ENCODE measurements at places on chromosomes 12 and 14. TPM values are rescaled to one million over a fixed set of nuclear protein-coding genes. Genes with fewer than 3 reads are reported as not detected.

GRCh38 chr14:90624227-90624626 lies 192.0 kb downstream of the TTC7B start:
- no peak overlapping the region for H3K4me3 ChIP-seq
- DNase-seq: no peak
- H3K4me1 ChIP-seq: no peaks in the 10 kb centered on the region
- peaks cover 3% of the 10 kb centered on the region for H3K27me3 ChIP-seq

DNA sequence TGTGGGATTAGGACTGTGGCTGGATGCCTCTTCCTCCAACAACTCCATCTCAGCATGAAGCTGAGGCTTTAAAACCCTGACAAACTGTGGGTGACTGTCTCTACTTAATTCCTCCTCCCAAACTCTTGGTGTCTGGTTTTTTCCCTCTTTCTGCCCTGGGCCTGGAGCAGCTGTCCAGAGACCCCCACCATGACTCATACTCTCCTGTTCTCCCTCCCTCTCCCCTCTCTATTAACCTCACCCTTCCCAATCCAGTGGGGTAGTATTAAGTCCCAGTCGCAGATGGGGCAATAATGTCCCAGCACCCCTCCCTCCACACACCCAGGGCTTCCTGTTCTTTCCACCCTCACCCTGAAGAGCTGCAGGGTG lies 2.0 kb upstream of the DNAJC14 start:
- H3K27me3 ChIP-seq: no peaks in the 10 kb centered on the region
- H3K4me1 ChIP-seq: peaks cover 32% of the 10 kb centered on the region
- H3K4me3 ChIP-seq: peak overlapping the region; percentile 99
- H3K36me3 ChIP-seq: peaks cover 21% of the 10 kb centered on the region
- DNase-seq: no peak

DNA sequence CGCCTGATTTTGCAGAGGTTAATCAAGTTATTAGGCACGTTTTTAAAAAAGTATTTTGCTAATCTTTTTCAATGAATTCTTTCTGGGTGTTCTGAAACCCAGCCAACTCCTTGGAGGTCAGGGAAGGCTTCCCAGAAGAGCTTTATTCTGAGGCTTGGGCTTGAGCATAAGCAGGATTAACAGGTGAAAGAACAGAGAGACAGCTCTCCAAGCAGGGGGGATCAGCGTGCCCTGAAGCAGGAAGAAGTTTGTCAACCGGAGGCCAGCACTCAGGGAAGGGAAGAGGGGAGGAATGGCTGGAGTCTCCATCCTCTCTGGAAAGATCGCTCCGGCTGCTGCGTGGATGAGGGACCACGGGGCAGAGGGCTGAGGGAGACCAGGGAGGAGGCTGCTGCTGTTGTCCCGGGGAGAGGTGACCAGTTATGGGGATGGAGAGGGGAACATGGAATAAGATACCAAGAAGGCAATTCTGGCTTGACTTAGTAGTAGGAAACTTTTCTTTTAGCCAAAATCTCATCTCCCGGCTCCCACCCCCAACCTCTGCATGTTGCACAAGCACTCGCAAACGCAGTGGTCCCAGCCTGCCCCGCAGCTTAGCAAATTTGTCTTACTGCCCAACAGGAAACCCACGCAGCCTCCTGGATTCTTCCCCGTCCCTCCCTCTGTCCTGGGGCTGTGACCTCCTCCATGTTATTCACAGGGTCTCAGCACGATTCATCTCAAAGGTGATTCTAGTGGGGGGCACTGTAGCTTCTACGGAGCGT lies 1.1 kb upstream of the SSH1 start:
- DNase-seq: no peak
- peak overlapping the region; percentile 82 for H3K4me3 ChIP-seq
- peaks cover 54% of the 10 kb centered on the region for H3K4me1 ChIP-seq

DNA sequence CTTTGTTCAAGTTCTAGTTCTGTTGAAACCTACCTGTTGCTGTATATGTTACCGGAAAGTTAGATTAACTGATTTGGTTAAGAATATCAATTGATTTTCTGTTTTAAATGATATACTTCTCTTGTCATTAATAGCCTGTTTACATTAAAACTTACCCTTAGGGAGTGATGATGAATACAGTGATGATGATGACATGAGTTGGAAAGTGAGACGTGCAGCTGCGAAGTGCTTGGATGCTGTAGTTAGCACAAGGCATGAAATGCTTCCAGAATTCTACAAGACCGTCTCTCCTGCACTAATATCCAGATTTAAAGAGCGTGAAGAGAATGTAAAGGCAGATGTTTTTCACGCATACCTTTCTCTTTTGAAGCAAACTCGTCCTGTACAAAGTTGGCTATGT lies 33.0 kb downstream of the CAND1 start:
- no peak overlapping the region for H3K27ac ChIP-seq
- no peaks in the 10 kb centered on the region for H3K4me1 ChIP-seq
- no peak for DNase-seq
- peaks cover 71% of the 10 kb centered on the region for H3K36me3 ChIP-seq
- no peaks in the 10 kb centered on the region for H3K27me3 ChIP-seq

GRCh38 chr12:94793191-94793595 lies 142.8 kb upstream of the TMCC3 start:
- peaks cover 6% of the 10 kb centered on the region for H3K27me3 ChIP-seq
- DNase-seq: no peak
- no peak overlapping the region for H3K4me3 ChIP-seq
- peaks cover 10% of the 10 kb centered on the region for H3K4me1 ChIP-seq
- no peaks in the 10 kb centered on the region for H3K36me3 ChIP-seq
- H3K27ac ChIP-seq: no peak overlapping the region

GRCh38 chr14:100416921-100417860 lies 94.1 kb downstream of the SLC25A47 start:
- H3K4me1 ChIP-seq: no peaks in the 10 kb centered on the region
- H3K36me3 ChIP-seq: peaks cover 2% of the 10 kb centered on the region

DNA sequence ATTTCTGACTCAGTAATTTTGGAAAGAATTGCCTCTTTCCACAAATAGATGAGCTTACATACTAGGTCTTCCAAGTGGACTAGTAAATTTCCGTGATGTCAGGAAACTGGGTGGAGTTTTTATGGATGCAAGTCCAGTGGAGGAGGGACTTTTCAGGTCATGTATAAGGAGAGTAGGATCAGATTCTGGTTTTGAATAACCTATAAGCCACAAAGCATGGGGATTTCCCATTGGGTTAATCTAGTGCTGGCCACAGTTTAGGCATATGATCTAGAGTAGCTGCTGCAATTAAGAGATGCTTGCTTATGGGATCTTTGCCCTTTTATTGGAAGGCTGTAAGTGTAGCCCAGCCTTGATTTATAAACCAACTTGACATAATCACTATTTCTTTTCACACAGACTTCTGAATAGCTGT lies 33.8 kb downstream of the STK38L start:
- no peak overlapping the region for H3K27ac ChIP-seq
- H3K27me3 ChIP-seq: no peaks in the 10 kb centered on the region
- H3K4me1 ChIP-seq: peaks cover 15% of the 10 kb centered on the region
- no peak overlapping the region for H3K4me3 ChIP-seq

DNA sequence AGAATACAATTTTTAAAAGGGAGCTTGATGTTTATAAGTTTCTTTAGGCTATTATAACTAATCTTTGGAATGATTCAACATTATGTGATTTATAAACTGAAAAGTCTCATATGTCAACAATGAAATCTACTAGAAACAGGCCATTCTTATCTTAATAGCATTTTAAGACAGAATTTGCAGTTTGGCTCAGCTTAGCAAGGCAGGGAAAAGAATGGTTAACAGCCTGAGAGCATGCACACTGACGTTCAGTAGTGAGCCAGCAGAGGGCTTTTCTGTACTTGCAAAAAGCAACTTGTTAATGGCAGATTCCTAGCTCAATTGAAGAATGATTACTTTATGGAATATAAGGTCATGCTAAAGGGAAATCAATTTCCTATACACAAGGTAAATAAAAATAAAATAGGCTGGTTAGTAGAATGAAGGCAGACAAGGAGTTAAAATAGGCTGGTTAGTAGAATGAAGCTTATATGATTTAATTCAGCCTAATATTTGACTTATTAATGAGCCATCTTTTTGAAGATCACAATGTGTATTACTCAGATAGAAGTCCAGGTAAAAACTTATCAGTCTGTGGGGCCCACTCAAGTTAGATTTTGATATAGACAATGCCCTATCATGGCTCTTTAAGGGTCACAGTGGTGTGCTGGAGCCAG lies 95.9 kb downstream of the OTOGL start:
- H3K4me3 ChIP-seq: no peak overlapping the region
- H3K36me3 ChIP-seq: no peaks in the 10 kb centered on the region

DNA sequence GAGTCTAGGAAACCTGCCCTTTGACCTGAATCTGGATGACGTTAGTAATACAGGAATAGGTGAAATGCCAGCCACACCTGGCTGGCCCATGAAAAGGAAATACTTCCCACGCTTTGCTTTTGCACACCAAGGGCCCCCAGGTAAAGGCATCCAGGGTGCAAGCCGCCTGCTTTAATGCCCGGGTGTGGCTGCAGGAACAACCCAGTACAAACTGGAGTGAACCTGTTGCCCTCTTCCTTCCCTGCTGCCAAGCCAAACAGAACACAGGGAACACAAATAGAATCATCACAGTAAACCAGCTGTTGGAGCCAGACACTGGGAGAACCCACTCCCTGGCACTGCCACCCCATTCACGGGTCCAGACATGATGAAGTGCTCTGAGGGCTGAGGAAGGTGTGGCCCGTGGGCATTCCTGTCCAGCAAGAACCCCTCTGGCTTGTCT lies 24.2 kb upstream of the FOS start:
- H3K4me3 ChIP-seq: no peak overlapping the region
- no peaks in the 10 kb centered on the region for H3K36me3 ChIP-seq
- H3K4me1 ChIP-seq: peaks cover 38% of the 10 kb centered on the region
- no peak for DNase-seq

GRCh38 chr12:107558816-107559382 lies 126.7 kb upstream of the PWP1 start:
- no peak for DNase-seq
- H3K4me3 ChIP-seq: no peak overlapping the region
- no peaks in the 10 kb centered on the region for H3K36me3 ChIP-seq
- H3K27me3 ChIP-seq: no peaks in the 10 kb centered on the region
- H3K4me1 ChIP-seq: peaks cover 5% of the 10 kb centered on the region
- H3K27ac ChIP-seq: no peak overlapping the region

DNA sequence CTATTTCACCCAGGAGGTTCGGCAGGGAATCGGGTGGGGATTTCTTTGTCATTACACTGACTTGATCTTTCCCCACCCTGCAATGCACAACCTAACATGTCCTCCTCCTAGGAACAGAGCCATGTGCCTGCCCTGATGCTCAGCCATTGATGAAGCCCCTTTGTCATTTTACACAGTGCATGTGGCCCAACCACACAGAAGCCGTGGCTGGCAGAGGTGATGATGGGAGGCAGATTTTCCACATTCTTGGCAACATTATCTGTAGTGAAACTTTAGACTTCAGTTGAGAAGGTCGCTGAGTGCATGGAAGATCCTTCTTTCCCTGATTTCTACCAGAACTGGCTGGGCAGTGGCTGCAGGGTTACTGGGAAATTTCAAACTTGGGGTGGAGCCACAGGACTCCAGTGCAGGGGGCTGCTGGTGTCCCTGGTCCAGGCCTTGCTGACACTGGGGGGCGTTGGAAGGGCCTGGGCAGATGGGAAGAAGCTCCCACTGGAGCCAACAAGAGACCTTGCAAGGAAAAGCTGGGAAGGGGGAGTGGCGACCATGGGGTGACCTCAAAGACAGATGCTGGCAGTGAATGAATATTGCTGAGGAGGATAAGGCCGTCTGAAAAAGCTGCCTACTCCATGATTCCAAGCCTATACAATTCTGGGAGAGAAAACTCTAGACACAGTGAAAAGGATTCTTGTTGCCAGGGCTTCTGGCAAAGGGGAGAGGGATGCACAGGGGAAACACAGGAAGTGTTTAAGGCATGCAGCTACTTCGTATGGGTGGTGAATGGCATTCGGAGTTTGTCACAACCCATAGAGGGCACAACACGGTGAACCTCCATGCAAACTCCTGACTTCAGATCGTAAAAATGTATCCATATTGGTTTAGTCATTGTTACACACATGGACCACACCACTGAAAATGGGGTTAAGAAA lies 41.8 kb upstream of the P2RX7 start:
- no peaks in the 10 kb centered on the region for H3K27me3 ChIP-seq
- H3K4me1 ChIP-seq: peaks cover 76% of the 10 kb centered on the region
- no peak overlapping the region for H3K4me3 ChIP-seq
- DNase-seq: no peak
- H3K36me3 ChIP-seq: peaks cover 13% of the 10 kb centered on the region

DNA sequence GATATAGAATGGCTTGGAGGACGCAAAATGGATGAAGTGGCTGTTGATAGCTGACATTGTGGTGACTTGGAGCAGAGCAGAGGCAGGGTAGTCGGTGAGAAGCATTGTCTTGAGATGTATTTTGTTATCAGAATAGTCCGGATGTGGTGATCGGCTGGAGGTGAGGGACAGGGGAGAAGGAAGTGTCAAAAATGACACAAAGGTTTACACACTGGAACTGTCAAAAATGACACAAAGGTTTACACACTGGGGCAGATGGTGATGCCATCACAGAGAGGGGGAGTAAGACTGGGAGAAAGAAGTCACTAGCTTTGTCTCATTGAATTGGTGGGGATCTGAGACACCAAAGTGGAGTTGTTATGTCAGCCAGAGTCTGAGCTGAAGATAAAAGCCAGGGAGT lies 30.1 kb downstream of the CDKL1 start:
- H3K4me1 ChIP-seq: peaks cover 35% of the 10 kb centered on the region
- H3K27me3 ChIP-seq: no peaks in the 10 kb centered on the region
- H3K36me3 ChIP-seq: peaks cover 8% of the 10 kb centered on the region
- H3K27ac ChIP-seq: peak overlapping the region; percentile 71
- no peak overlapping the region for H3K4me3 ChIP-seq

DNA sequence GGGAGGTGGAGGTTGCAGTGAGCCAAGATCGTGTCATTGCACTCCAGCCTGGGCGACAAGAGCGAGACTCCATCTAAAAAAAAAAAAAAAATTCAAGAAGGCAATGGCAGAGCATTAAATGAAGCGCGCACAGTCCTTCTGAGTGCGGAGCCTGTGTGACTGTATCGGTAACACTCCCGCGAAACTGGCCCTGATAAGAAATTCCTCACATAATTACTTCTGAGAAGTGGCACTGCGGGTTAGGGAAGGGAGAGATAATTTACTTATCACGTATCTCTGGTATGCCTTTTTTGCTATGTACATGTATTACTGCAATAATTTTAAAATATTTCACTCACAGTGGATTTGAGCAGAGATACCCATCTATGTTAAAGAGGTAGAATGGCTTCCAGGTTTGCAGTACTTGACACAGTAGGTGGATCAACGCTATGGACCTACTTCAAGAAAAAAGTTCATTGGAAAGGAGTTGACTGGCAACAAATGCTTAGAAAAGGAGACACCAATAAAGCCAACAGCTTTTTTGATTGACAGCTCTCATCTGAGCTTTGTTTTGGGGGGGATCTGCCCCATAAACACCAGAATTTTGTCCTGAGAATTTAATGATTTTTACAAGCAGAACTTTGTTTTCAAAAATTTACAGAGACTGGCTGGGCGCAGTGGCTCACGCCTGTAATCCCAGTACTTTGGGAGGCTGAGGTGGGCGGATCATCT lies 29.2 kb upstream of the SPTLC2 start:
- no peak for DNase-seq
- H3K27ac ChIP-seq: no peak overlapping the region
- peaks cover 2% of the 10 kb centered on the region for H3K36me3 ChIP-seq
- H3K4me1 ChIP-seq: peaks cover 17% of the 10 kb centered on the region

GRCh38 chr12:65902500-65902899 lies 78.2 kb downstream of the HMGA2 start:
- no peaks in the 10 kb centered on the region for H3K36me3 ChIP-seq
- H3K27me3 ChIP-seq: peaks cover 4% of the 10 kb centered on the region
- H3K4me3 ChIP-seq: no peak overlapping the region
- no peak for DNase-seq
- no peaks in the 10 kb centered on the region for H3K4me1 ChIP-seq

Gene RPL10L
- not detected for total RNA-seq

Gene KRT73
- 0.45 TPM for total RNA-seq

Gene SLC4A8
- total RNA-seq: 12.6 TPM

Gene PRH2
- total RNA-seq: not detected

Gene ZFYVE21
- 16.7 TPM for total RNA-seq

Gene KRT3
- not detected for total RNA-seq

Gene PZP
- not detected for total RNA-seq
